ENCODE measurements at places on chromosomes 3 and 15.

- DNase-seq: no peak
Observed at GRCh38 chr3:181999314-181999713, 287.6 kb downstream of the SOX2 start.

GRCh38 chr3:161559177-161559998 is 62.8 kb downstream of the OTOL1 start:
- peak; percentile 60 for DNase-seq

DNA sequence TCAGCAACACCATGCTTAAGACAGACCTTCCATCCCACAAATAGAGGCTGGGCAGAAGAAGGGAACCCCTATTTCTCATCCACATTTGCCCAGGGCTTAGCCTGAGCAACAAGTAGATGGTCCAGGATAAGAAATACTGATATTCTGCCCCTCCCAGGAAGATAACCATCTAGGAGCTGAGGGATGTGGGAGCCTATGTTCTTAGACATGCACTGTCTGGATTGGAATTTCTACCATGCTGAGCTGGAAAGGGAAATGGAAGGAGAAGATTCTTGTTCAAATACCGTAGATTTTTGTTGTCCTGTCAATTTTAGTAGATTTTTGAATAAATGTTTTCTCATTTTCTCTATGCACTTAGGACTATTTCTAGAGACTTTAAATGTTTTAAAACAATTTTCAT is 450.7 kb upstream of the SEMA6D start:
- DNase-seq: no peak

GRCh38 chr15:49134683-49135341 is 20.6 kb downstream of the COPS2 start:
- no peak for DNase-seq

DNA sequence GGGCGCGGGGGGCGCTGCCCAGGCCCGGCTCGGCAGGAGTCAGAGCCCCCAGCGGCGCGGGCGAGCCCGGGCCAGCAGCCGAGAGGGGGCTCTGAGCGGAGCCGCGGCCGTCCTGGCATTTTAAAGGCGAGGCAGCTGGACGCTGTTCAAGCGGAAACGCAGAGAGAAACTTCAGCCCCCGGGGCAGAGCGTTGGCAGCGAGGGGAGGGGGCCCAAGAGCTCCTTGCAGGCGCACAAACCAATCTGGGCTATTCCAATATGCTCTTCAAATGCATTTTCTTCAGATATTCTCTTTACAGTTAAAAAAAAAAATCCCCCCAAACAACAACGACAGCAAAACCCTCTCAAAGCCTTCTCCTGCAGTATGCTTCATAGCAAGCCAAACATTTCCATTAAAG is at the start of gene CTXND1:
TSS of gene CTXND1 (minus strand) at position 93 of the 398 bp plus-strand sequence. CDS start 50,264 bp downstream, outside the sequence.
- peak; percentile 29 for DNase-seq

DNA sequence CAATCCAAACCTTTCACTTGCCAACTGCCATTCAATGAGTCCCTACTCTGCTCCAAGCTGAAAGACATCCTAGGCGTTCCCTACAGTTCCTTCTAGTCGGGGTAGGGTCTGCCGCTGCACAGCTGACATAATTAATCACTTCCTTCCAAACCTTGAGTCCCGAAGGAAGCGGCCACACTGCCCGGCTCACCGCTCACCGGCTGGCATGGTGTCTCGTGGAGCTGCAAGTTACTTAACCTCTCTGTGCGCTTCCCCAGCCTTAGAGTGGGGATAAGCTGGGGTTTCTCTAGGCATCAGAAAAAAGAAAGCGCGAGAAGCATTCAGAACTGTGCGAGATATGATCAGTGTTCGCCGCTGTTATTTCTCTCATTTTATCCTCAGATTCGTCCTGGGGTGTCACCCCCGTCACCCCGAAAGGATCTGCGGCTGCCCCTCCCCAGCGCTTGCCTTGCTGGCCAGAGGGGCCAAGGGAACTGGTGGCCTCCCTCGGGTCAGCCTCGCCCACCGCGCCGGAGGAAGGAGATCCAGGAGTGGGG is 748 bp downstream of the MRPS25 start:
- no peak for DNase-seq

GRCh38 chr15:87365186-87365585 is 891.4 kb downstream of the NTRK3 start:
- no peak for DNase-seq

- no peak for DNase-seq
Observed at GRCh38 chr3:18885612-18886011, 262.7 kb upstream of the KCNH8 start.

Measured in NCI-H2171 treated with DMSO at 0.1 percent for 48 hours (cell line).